ENCODE measurements at places on chromosomes 3 and 15. TPM values are rescaled to one million over a fixed set of nuclear protein-coding genes. Genes with fewer than 3 reads are reported as not detected.
A peak's percentile ranks its signal among the peaks of the same experiment; 100 is the strongest.

SH2D7 gene
- total RNA-seq: not detected

ISLR gene
- total RNA-seq: 2.6 TPM

CEP63 gene
- 27.0 TPM for total RNA-seq

KLHL40 gene
- total RNA-seq: not detected

NR1I2 gene
- 0.26 TPM for total RNA-seq

THBS1 gene
- 17.3 TPM for total RNA-seq

C3orf85 gene
- not detected for total RNA-seq

CCDC54 gene
- total RNA-seq: not detected

SEC22A gene
- total RNA-seq: 15.4 TPM

- no peaks in the 10 kb centered on the region for H3K4me1 ChIP-seq
- no peak overlapping the region for H3K27ac ChIP-seq
- no peak for DNase-seq
- no peaks in the 10 kb centered on the region for H3K36me3 ChIP-seq
Observed at GRCh38 chr15:66594836-66595235, 29.0 kb upstream of the LCTL start.

- peaks cover 13% of the 10 kb centered on the region for H3K4me1 ChIP-seq
- H3K4me3 ChIP-seq: no peak overlapping the region
- H3K27ac ChIP-seq: peak overlapping the region; percentile 44
- H3K27me3 ChIP-seq: peaks cover under 1% of the 10 kb centered on the region
- no peak for DNase-seq
Observed at GRCh38 chr15:79680720-79681119, 216.1 kb downstream of the MTHFS start.

GRCh38 chr15:55694652-55695150 lies 48.3 kb downstream of the PRTG start:
- DNase-seq: no peak
- peak overlapping the region; percentile 15 for H3K4me3 ChIP-seq
- peaks cover 4% of the 10 kb centered on the region for H3K36me3 ChIP-seq
- no peaks in the 10 kb centered on the region for H3K27me3 ChIP-seq
- no peak overlapping the region for H3K27ac ChIP-seq
- peaks cover 58% of the 10 kb centered on the region for H3K4me1 ChIP-seq

- no peaks in the 10 kb centered on the region for H3K4me1 ChIP-seq
- H3K36me3 ChIP-seq: peaks cover 4% of the 10 kb centered on the region
- no peak for DNase-seq
- no peak overlapping the region for H3K27ac ChIP-seq
- H3K27me3 ChIP-seq: no peaks in the 10 kb centered on the region
Observed at GRCh38 chr3:128294999-128295468, 141.8 kb downstream of the EEFSEC start.

GRCh38 chr3:108099679-108100428 lies 9.0 kb upstream of the CD47 start:
- H3K36me3 ChIP-seq: no peaks in the 10 kb centered on the region
- H3K27ac ChIP-seq: no peak overlapping the region
- DNase-seq: no peak
- peaks cover 36% of the 10 kb centered on the region for H3K4me1 ChIP-seq
- H3K27me3 ChIP-seq: no peaks in the 10 kb centered on the region
- no peak overlapping the region for H3K4me3 ChIP-seq

DNA sequence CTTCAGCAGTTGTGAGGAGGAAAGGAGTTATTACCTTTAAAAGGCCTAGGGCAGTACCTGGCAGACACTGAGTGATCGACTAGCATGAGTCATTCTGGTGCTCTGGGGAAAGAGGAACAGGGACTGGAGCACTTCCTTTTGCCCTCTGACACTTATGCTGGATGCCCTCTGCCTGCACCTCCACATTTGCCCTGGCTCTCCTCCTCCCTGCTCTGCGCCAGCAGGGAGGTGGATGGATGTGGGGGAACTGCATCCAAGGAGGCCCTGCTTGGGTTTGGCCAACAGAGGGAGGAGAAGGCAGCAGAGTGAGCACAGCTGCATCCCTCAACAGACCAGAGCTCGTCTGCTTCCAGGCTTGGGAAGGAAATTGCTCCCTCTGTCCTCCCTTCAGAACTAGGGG lies 75.0 kb downstream of the SEMA5B start:
- peak overlapping the region; percentile 50 for H3K27ac ChIP-seq
- H3K4me1 ChIP-seq: no peaks in the 10 kb centered on the region
- H3K36me3 ChIP-seq: peaks cover 7% of the 10 kb centered on the region
- no peaks in the 10 kb centered on the region for H3K27me3 ChIP-seq
- no peak for DNase-seq

DNA sequence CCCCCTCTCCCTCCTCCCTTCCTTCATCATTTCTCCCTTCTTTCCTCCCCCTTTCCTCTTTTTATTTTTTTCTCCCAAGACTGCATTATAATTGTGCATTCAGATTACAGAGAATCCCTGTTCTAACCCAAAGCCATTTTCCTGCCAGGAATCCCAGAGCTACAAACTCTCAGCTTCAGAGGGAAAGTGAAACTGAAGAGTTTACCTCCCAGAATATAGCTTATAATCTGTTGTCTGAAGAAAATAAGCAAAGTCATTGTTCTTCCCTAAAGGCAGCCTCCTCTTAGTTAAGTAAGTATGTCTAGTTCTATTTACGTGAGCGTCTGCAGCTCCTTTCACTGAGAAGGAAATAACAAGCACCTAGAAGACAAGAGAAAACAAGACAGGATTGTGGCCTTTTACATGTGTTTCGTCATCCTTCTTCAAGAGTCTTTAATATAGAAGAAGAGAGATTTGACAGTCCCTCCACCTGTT lies 97.2 kb downstream of the CHST2 start:
- no peak overlapping the region for H3K4me3 ChIP-seq
- no peak for DNase-seq
- no peaks in the 10 kb centered on the region for H3K36me3 ChIP-seq
- H3K27me3 ChIP-seq: no peaks in the 10 kb centered on the region
- H3K27ac ChIP-seq: no peak overlapping the region

GRCh38 chr3:36505393-36505792 lies 125.1 kb downstream of the STAC start:
- no peak overlapping the region for H3K4me3 ChIP-seq
- H3K27ac ChIP-seq: no peak overlapping the region
- DNase-seq: no peak
- H3K27me3 ChIP-seq: no peaks in the 10 kb centered on the region
- H3K4me1 ChIP-seq: no peaks in the 10 kb centered on the region

GRCh38 chr3:194137506-194138474 lies 1.8 kb downstream of the HES1 start:
- DNase-seq: peak; percentile 33
- peaks cover 42% of the 10 kb centered on the region for H3K27me3 ChIP-seq
- peak overlapping the region; percentile 90 for H3K27ac ChIP-seq
- H3K4me3 ChIP-seq: peak overlapping the region; percentile 98
- H3K4me1 ChIP-seq: peaks cover 67% of the 10 kb centered on the region

DNA sequence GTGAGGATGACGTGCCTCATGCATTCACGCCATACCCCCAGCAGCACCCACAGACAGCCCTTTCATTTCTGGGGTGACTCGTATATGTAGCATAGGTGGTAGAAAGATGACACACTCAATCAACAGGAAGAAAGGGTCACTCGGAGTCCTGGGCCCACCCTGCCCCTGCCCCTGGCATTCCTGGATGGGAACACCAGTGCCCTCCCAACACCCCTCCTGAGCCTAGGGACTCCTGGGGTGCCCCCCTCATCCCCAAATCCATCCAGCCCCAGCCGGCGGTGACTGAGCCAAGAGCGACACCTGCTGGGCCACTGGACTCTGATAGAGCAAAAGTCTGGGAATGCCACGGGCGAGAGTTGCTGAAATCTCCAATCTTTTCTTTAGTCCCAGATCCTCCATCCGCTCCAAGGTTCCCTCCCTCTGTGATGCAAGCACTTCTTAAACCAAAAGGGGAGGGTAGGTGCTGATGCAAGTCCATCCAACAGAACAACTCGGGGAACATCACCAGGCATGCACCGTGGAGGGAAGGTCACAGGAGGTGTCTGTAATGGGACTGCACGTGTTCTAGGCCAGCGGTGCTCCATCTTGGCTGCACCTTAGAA lies 31.1 kb downstream of the ACAN start:
- peaks cover 30% of the 10 kb centered on the region for H3K4me1 ChIP-seq
- DNase-seq: peak; percentile 49
- no peaks in the 10 kb centered on the region for H3K27me3 ChIP-seq
- H3K27ac ChIP-seq: peak overlapping the region; percentile 87
- H3K4me3 ChIP-seq: no peak overlapping the region

DNA sequence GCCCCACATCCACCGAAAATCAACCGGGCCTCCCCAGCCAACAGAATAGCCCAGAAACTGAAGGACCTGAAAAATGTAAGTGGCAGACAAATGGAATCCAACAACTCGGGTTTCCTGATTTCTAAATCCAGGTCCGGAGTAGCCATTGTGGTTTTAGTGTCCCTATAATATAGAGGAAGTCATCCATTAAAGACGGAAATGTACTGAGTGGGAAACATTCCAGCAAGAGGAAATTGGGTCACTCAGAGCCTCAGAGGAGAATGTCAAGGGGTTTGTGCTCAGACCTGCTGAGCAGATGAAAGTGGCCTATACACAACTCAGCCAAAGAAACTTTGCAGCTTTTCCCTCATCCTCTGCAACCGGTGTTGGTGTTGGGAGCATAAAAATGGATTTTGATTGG lies 366.7 kb downstream of the ERC2 start:
- H3K36me3 ChIP-seq: peaks cover 2% of the 10 kb centered on the region
- H3K4me3 ChIP-seq: no peak overlapping the region
- no peaks in the 10 kb centered on the region for H3K27me3 ChIP-seq
- peaks cover 4% of the 10 kb centered on the region for H3K4me1 ChIP-seq

GRCh38 chr3:36895496-36896409 lies 49.1 kb downstream of the TRANK1 start:
- DNase-seq: no peak
- peaks cover 4% of the 10 kb centered on the region for H3K4me1 ChIP-seq
- no peak overlapping the region for H3K4me3 ChIP-seq
- H3K27ac ChIP-seq: no peak overlapping the region
- no peaks in the 10 kb centered on the region for H3K27me3 ChIP-seq

GRCh38 chr3:162213196-162213595 lies 716.6 kb downstream of the OTOL1 start:
- H3K4me1 ChIP-seq: no peaks in the 10 kb centered on the region
- no peak for DNase-seq
- no peaks in the 10 kb centered on the region for H3K36me3 ChIP-seq
- H3K4me3 ChIP-seq: no peak overlapping the region
- no peaks in the 10 kb centered on the region for H3K27me3 ChIP-seq

DNA sequence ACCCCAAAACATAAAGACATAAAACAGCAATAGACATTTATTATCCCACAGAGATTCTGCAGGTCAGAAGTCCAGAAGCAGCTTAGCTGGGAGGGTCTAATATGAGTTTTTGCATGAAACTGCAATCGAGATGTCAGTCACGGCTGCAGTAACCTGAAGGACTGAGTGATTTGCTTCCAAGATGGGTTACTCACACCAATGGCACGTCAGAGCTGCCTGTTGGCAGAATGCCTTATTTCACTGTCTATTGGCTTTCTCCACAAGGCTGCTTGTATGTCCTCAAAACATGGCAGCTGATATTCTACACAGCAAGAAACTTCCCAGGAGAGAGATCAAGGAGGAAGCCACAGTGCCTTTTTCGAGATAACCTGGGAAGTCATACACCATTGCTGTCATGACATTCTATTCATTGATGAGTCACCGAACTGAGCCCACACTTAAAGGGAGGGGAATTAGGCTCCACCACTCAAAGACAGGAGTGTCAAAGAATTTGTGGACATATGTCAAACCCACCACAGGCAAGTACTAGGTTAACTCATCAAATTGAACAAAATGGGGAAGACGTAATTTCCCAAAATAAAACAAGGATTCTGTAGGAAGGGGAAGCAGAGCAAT lies 122.2 kb downstream of the SYNPR start:
- no peaks in the 10 kb centered on the region for H3K4me1 ChIP-seq
- H3K36me3 ChIP-seq: no peaks in the 10 kb centered on the region
- DNase-seq: no peak
- H3K4me3 ChIP-seq: no peak overlapping the region

- H3K4me1 ChIP-seq: no peaks in the 10 kb centered on the region
- H3K36me3 ChIP-seq: no peaks in the 10 kb centered on the region
- H3K4me3 ChIP-seq: no peak overlapping the region
- peaks cover 2% of the 10 kb centered on the region for H3K27me3 ChIP-seq
- DNase-seq: no peak
Observed at GRCh38 chr3:102471001-102471400, 36.2 kb downstream of the ZPLD1 start.

DNA sequence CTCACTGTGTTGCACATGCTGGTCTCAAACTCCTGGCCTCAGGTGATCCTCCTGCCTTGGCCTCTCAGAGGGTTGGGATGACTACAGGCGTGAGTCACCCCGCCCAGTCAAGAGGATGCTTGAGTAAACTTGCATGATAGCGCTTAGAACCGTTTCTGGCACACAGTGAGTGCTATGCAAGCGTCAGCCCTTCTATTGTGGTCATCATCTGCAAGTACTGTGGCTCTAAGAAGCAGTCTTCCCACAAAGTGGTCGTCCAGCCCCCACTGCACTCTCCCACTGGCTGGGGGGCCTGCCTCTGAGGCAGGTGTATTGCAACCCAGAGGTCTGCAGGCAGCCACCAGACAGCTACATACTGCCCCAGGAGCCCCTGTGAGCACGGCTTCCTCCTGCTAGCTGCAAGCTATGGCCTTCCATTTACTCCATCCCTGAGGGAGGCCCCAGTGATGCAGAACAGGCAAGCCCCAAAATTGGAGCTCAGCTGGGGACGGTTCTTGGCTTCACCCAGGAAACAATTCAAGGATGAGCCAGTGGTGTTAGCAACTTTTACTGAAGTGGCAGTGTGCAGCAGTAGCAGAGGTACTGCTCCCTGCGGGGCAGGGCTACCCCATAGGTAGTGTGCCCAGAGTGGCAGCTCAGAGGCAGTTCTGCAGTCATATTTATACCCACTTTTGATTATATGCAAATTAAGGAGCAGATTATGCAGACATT lies 95.4 kb downstream of the LSM3 start:
- H3K4me3 ChIP-seq: no peak overlapping the region
- no peaks in the 10 kb centered on the region for H3K27me3 ChIP-seq
- DNase-seq: no peak
- no peaks in the 10 kb centered on the region for H3K36me3 ChIP-seq

DNA sequence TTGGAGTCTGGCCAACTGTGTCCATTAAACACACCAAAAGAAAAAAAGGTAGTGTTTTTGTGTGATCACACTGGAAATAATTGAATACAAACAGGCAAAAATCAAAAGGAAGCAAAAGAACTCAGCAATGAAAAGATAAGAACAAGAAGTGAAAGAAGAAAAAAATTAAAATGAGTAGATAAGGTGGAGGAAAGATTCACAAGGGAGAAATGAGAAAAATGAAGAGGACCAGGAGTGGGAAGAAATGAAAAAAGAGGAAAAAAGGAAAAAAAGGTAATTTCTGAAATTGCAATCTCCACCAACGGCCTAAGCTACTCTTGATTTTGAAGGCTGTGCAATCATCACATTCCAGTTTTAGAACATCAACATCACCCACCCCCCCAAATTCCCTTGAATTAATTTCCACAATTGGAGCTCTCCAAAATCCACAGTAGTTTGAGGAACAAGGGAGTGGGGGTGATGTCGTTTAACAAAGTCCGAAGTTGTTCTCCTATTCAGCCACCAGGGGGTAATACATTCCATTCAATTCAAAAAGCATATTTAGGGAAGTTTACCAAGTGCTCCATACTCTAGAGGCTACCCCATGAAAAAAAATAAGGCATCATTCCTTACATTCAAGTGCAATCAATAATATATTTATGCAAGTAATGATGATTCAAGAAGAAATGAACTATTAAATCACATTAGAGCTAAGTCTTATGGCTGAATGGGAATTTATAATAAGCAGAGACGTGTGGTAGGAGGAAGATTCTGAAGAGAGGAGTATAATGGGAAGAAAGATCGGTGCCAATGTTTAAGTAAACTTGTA lies 37.4 kb downstream of the ZNF860 start:
- H3K27me3 ChIP-seq: no peaks in the 10 kb centered on the region
- no peak for DNase-seq
- H3K27ac ChIP-seq: no peak overlapping the region
- peaks cover 4% of the 10 kb centered on the region for H3K4me1 ChIP-seq
- no peak overlapping the region for H3K4me3 ChIP-seq
